ENCODE measurements at places on chromosomes 7 and 10.

DNA sequence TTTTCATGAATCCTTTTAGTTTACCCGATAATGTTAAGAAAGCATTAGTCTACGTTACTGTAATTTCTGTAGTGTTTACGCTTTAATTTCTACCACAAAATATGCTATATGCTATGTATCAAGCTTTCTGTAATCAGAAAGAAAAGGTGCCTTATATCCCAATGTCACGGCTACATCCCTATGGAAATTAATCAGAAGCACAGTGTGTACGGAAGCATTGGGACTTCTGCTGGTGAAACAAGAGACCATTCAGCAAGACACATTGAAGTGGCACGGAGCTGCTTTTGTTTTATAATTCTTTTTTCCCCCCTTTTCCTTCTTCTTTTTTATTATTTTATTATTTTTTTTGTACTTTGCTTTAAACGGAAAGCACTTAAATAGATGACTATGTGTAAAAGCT, 31.2 kb upstream of the SH2B2 start:
- no peak for DNase-seq

DNA sequence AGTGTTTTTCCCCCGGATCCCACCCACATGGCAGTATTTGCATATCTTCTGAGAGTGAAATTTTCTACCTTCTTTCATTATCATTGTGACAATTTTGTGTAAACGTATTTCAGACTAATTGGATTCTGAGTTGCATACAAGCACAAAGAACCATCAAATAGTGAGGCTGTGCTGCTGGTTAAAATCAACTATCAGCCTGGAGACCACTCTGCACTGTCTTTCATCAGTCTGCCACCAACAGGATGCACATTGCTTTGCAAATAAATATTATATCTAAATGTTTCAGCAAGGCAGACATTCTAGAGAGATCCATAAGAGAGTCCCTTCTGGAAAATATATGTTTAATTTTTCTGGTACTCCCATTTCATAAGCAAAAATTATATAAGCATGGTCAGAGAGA, 851.8 kb downstream of the XPNPEP1 start:
- no peak for DNase-seq

- no peak for DNase-seq
Measured at GRCh38 chr10:128116851-128117615, 9.2 kb downstream of the MKI67 start.

DNA sequence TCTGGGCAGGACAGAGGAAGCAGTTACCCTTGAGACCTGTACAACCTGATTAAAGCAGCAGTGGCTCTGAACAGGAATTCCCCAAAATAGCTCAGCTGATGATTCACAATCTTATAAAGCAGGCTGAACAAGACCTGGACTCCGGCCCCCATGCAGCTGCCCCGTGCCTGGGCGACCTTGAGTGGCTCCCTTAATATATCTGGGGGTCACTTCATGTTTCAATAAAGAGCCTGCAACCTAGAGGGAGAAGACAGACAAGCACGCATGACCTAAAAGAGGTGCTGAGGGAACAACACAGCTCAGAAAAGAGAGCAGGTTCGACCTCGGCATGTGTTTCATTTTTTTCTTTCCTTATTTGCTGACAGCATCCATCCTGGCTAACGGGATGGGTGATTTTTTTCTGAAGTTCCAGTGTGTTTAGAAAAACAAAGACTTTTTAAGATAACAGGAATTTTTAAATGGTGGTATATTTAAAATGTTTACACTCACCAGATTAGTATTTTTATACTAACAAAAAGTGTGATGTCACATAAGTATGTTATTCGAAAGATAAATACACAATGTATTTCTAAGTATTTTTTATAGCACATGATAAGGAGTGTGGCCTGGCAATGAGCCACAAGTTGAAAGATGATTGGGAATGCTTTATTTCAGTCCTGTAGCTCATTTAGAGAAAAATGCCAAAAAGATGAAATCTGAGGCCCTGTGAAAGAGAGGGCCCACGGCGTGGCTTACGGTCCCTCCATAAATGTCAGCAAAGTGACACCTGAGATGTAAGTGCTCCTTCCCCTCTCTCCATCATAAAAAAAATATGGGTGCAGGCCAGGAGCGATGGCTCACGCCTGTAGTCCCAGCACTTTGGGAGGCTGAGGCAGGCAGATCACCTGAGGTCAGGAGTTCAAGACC, 161.3 kb downstream of the SLIT1 start:
- DNase-seq: no peak

- DNase-seq: no peak
Measured at GRCh38 chr10:103828587-103829197, 26.7 kb downstream of the SH3PXD2A start.

DNA sequence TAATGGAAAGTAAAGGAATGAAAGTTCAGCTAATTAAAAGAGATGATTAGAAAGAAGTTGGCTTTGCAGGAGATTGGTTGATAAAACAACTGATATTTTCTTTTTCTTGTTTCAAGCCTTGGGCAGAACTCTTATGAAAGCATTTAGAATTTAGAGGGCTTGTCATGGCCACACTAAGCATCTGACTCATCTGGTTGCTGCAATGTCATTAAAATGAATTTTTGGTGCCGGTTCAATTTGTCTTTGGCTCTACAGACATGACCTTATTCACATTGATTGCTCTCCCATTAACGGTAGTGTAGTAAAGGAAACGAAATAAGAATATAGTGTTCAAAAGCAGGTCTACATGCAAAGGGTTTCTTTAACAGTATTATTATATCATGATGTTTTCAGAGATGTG, 1012.4 kb upstream of the C7orf33 start:
- DNase-seq: no peak

GRCh38 chr10:124992462-124993344, 50.8 kb downstream of the ZRANB1 start:
- DNase-seq: peak; percentile 17

DNA sequence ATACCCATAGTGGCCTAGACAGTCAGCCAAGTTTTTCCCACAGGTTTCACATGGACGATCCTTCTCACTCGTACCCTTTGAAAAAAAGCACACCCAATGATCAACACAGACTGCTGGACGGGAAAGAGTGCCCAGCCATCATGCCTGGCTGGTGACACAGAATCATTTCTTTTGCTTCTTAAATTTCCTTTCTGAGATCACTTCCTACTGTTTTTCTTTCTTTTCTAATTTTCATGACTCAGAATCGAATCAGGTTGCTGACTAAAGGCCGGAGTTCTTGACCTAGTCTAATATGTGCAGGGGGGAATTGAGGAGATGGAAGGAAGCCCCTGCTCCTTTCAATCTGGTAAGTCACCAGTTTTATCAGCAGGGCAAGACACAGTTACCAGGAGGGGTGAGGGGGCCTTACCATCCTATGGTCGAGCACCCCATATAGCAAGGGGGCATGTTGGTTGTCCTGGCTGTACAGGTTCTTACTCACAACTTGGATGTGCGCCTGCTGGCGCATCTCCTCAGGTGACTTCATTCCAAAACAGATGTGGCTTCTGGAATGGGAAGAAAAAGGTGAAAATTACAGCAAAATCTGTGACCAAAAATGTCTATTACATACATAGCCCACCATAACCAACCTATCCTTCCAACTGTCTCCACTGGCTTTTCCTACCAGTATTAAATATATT, 3.5 kb downstream of the POLR3A start:
- no peak for DNase-seq

DNA sequence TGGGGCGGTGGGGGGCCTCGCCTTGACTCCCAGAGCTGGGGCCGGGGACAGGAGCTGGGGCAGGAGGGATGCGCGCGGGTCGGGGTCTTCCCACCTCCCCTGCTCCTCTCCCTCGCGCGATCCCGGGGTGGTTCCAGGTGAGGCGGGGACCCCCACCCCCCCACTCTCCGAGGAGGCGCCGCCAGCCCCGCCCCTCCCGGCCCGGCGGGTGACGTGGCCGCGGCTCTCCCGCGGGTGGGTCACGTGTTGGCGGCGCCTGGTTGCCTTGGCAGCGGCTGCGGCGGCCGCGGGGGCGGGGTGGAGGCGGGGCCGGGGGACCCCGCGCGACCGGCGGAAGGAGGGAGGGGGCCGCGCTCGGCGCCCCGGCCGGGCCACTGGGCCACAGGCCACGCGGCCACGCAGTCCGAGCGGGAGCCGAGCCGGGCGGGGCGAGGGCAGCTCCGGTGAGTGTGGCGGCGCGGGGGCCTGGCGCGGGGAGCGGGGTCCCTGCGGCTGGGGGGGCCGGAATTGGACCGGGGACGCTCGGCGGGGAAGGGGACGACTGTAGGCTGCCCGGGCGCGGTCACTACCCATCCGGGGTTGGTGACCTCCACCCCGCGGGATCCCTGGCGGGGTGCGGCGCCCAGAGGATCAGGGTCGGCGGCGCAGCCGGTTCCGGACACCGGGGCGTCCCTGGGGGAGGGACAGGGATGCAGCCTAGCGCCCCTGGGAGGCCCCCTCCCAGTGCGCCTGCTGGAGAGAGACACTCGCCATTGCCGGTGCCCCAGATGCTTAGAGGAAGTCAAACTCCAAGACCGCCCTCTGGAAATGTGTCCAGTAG, at the start of gene ORAI2:
Gene ORAI2, plus strand, starts transcription at position 357 of the 820 bp plus-strand sequence. CDS start 5,382 bp downstream, outside the sequence.
- peak; percentile 90 for DNase-seq

DNA sequence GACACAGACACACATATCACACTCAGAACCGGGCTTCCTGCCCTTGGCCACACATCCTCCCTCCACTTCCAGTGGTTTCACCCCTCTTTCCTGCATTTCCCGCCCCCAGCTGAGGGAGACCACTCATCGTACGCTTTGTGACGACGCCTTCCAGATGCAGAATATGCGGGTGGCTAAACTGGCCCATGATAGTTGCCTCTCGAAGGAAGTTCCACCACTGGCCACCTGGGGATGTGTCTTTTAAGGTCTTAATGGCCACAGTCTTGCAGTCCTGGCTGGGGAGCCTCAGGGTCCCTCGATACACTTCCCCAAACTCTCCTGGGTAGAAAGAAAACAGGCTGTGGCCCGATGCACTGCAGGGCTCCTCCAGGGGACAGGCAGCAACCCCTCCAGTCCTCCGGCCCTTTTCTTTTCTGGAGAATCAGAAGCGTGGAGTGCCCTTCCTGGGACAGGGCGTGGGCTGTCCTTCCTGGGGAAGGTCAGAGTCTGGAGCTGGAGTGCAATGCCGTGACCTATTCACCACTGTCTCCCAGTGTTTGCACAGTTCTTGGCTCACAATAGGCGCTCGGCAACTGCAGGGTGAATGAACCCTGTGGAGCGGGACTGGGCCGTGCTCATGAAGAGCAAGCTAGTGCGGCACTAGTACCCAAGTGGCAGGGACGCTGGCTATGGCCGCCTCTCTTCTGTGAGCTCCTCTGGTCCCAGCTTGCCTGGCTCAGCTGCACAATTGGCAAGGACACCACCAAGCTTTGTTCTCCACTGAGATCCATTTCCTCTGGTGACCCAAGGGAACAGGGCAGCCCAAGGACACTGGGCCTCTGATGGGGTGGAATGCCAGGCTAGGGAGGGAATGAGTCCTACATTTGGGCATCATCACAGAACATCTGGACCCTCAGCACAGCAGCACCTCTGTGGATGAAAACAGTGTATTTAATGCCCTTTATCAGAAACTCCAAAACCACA, 13.2 kb downstream of the EPHA1 start:
- DNase-seq: no peak

DNA sequence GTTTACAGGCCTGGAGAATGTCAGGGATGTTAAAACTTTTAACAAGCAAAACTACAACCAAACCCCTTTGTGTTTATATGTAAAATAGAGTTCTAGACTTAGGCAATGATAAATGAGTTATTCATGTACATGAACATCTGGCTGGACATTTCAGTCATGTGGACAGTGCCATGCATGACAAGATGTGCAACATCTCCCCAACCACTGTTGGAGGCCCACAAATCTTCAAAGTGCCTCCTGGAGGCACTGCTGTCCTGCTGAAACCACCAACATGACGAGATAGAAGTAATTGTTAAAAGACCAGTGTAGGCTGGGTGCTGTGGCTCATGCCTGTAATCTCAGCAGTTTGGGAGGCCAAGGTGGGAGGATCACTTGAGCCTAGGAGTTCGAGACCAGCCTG, 18.4 kb downstream of the PPIA start:
- DNase-seq: no peak

GRCh38 chr7:102473271-102473991, 5.3 kb downstream of the POLR2J start:
- DNase-seq: no peak

GRCh38 chr10:71260622-71261325, 48.4 kb downstream of the UNC5B start:
- DNase-seq: no peak

GRCh38 chr7:46363688-46364087, 442.6 kb upstream of the IGFBP3 start:
- no peak for DNase-seq

- DNase-seq: no peak
Measured at GRCh38 chr10:20855398-20856038, 41.6 kb downstream of the NEBL start.

- DNase-seq: no peak
Measured at GRCh38 chr10:102283890-102284289, 38.6 kb downstream of the GBF1 start.

GRCh38 chr10:79310911-79311573, 36.2 kb upstream of the PPIF start:
- DNase-seq: no peak

GRCh38 chr7:138151731-138152577, 75.7 kb downstream of the AKR1D1 start:
- DNase-seq: no peak

- DNase-seq: peak; percentile 71
Measured at GRCh38 chr7:45136106-45137060, 21.2 kb upstream of the RAMP3 start.

DNA sequence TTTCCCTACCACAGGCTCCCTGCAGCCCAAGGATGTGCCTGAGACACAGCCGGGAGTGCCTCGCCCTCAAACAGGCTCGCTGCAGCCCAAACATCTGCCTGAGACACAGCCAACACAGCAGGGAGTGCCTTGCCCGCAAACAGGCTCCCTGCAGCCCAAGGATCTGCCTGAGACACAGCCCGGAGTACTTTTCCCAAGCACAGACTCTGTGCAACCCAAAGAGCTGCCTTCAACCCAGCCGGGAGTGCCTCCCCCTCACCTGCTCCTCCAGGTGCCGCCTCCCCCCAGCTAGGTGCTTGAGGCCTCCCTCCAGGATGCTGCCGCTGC, 42.9 kb downstream of the ANTXRL start:
- no peak for DNase-seq

GRCh38 chr7:27593226-27593625, 69.5 kb downstream of the HIBADH start:
- DNase-seq: no peak

GRCh38 chr10:11080564-11080984, 62.9 kb downstream of the CELF2 start:
- no peak for DNase-seq

- DNase-seq: no peak
Measured at GRCh38 chr7:2016761-2017480, 215.8 kb downstream of the MAD1L1 start.

Measured in CD4-positive, alpha-beta T cell treated with Interleukin-1 beta for 1 hour (primary cell).